CD4-positive, alpha-beta T cell treated with Interleukin-15 for 1 hour (primary cell): ENCODE measurements at places on chromosomes 12 and 14.

GRCh38 chr12:6292606-6293005, 17.9 kb upstream of the PLEKHG6 start:
- no peak for DNase-seq

DNA sequence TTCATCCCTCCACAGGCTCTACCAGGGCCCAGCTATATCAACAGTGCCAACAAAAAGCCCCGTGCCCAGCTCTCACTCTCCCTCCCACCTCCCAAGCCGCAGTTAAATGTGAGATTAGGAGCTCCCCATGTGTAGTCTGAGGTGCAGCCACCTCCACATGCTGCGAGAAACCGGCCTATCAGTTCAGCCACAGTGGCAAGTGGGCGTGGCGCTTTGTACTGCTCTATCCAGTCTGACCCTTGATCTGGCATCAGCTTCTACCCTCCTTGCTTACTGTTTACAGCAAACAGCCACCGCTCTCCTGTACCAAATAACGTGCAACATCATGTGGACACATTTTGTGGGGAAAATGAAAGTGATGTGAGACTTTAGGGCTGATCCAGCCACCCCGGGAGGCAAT, 1.7 kb downstream of the PLEK2 start:
- DNase-seq = no peak

- DNase-seq = no peak
Observed at GRCh38 chr14:72685456-72685855, 208.4 kb downstream of the DPF3 start.

DNA sequence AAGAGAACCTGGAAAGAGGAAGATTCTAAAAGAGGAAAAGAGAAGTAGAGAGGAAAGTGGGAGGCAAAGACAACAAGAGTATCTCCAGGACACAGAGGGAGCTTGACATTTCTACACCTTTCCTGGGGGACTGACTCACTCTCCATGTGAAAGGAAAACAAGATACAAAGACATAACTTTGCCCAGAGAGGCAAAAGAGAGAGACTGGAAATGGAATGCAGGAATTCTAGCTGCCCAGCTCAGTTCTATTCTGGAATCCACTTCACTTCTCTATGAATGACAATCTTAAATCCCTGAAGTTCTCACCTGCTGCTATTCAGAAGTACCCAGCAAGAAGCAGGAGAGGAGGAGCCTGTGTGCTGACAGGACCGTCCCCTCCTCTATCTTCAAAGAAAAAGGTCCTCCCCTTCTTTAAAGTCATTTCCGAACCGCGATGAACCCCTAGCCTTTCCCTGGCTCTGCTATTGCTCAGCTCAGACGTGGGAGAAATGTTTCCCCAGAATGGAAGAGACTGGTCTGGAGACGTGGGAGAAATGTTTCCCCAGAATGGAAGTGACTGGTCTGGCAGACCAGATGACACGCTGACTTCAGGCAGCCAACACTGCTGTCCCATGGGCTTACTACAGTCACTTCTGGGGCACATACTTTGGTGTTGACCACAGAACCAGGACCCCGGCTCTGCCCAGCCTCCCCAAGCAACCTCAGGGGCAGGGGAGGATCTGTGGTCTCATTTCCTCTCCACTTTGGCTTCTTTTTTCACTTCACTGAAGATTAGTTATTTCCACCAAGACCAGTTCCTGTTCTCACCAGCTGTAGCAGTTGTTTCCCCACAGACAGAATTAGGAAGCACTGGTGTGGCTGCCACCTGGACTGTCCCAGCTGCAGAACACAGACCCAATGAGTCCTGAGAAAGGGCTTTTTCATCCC, 8.3 kb downstream of the FMNL3 start:
- peak; percentile 41 for DNase-seq

- no peak for DNase-seq
Observed at GRCh38 chr14:94998685-94999084, 158.6 kb downstream of the DICER1 start.

- no peak for DNase-seq
Observed at GRCh38 chr14:66284346-66284745, 201.8 kb upstream of the CCDC196 start.

DNA sequence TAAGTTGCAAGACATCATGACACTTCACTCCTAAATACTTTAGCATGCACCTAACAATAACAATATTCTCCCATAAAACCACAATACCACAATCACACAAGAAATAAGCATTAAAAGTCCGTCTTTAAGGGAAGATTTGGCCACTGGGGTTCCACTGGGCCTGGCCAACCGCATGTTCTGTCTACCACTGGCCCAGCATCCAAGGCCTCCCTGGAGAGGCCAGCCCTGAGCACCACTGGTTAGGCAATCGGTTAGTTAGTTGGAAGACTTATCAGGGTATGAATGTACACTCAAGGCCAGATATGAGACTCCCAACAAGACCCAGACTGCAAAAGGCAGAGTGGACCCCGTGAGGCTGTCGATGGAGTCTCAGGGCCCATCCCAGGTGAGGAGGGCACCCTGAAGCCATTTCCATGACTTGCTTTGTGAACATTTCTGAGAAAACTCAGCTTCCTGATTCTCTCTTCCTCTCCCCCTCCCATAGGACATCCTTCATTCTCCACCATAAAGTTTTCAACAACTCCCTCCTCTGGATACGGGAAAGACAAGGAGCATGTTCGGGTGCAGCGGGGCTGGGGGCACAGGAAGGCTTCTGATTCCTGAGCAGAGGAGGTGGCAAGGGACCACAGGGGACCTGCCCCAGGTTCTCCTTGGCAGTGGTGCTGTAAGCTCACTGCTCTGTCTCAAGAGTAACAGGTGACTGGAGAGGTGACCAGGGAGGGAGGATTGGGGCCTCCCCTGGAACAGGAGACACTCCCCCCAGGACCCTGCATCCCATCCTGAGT, 5.9 kb downstream of the PXN start:
- DNase-seq = no peak

DNA sequence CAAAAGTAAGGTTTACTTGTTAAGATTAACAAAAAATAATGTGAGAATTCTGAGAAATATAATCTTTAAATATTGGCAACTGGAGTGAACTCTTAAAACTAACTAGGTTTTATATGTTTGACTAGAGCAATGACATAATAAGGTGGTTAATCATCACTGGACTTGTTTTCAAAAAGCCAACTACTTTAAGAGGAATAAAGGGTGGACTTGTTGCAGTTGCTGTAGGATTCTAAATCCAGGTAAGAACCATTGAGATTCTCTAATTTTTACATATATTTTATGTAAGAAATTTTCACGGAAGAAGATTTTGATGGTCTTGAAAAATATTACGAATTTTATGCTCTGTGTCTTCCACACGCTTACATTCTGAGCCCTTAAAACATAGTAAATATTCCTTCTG, at the start of gene SLCO1B1:
Gene SLCO1B1, plus strand, starts transcription at position 197 of the 400 bp plus-strand sequence. CDS start 10,381 bp downstream, outside the sequence.
- DNase-seq = no peak

- no peak for DNase-seq
Observed at GRCh38 chr12:96155781-96156180, 38.4 kb upstream of the ELK3 start.

DNA sequence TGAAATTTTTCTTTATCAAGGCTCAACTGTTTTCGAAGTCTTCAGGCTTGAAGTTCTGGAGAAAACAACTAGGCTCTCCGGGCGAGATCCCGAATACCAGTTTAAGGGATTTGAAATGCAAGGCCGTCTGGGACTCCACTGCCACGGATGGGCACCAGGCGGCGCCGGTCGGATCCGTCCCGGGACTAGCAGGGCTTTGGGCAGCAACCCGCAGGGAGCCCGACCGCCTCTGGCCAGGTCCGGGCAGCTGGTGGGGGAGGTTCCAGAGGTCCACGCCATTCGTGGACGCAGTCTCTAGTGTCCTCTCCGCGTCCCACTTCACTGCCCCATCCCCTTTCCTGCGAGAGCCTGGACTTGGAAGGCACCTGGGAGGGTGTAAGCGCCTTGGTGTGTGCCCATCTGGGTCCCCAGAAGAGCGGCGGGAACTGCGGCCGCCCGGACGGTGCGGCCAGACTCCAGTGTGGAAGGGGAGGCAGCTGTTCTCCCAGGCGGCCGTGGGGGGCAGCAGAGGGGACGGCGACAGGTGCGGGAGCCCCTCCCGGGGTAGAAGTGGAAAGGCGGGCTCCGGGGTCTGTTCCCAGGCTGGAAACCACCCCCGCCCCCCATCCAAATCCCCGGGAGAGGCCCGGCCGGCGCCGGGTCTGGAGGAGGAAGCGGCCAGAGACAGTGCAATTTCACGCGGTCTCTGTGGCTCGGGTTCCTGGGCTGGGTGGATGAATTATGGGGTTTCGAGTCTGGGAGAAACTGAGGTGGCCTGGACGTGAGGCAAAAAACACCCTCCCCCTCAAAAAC, 838 bp upstream of the ERBB3 start:
- DNase-seq = peak; percentile 57

DNA sequence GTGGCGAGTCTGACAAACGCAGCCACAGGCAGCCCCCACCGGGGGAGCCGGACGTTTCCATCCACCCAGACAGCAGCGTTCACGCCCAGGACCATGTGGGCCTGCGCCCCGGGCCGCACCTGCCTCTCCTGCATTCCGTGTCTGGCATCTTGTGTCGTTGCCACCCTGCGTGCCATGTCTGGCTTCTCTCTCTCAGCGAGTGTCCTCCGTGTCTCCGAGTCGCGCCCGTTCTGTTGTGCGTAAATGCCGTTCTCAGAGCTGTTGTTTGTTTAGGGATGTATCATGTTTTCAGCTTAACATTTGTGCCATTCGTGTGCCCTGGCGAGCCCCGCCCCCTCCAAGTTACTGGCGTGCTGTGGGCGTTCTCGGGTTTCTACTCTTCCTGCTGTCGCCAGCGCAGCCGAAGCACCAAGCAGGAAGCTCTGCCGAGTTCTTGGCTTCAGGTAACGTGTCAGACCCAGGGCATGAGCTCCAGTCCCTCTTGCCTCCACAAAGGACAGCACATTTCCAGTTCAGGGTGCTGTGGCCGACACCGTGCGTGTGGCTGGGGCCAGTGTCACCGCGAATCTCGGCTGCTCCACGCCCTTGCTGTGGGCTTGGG, 34.6 kb downstream of the NOC4L start:
- no peak for DNase-seq

GRCh38 chr14:104350463-104351185, 212.2 kb downstream of the KIF26A start:
- DNase-seq = no peak

- no peak for DNase-seq
Observed at GRCh38 chr14:104898870-104899510, 25.7 kb upstream of the PLD4 start.
